ENCODE measurements at places on chromosomes 5 and 9.

DNA sequence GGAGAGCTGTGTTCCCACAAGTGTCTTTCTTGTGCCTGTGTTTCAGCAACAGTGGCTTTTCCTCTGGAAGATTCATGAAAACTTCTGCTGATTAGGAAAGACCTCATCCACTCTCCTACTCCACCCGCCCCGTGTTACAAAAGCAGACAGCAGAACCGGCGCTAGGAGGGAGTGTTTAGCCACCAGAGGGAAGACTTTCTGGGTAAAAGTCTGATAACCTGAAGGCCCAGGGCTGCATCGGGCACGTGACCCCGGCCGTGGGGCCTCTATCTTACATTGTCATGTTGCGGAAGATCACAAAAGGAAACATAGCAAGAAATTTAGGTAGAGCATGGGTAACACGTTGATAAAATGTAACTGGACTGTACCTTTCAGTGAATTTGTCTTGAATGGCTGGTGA is 32.0 kb upstream of the DMRT2 start:
- DNase-seq, result no peak

DNA sequence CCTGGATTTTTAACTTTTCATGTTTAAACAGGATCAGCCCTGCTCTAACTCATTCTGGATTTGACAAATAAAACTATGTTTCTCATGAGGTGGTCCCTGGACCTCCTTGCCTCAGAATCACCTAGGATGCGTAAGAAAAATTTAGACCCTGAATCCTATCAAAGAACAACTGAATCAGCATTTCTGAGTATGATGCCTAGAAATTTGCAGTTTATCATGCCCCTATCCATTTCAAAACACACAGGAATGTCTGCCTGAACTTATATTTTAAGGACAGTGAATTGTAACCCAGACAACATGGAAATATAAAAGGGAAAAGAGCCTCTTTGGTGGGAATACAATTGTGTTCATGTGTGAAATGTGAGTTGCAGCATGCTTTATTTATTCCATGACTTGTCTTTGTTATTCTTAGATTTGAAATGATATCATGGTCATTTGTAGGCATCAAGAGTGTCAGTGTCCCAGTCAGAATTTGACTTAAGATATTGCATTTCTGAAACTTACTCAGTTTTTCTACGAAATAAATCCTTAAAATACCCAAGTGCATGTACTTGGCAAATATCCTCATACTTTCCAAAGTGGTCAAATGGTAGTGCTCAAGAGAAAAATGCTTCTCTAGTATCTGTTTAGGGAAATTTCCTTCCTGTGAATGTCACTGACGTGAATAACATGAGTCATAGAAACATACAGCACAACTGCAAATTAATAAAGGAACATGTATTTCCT is 144.3 kb downstream of the GIN1 start:
- no peak for DNase-seq

DNA sequence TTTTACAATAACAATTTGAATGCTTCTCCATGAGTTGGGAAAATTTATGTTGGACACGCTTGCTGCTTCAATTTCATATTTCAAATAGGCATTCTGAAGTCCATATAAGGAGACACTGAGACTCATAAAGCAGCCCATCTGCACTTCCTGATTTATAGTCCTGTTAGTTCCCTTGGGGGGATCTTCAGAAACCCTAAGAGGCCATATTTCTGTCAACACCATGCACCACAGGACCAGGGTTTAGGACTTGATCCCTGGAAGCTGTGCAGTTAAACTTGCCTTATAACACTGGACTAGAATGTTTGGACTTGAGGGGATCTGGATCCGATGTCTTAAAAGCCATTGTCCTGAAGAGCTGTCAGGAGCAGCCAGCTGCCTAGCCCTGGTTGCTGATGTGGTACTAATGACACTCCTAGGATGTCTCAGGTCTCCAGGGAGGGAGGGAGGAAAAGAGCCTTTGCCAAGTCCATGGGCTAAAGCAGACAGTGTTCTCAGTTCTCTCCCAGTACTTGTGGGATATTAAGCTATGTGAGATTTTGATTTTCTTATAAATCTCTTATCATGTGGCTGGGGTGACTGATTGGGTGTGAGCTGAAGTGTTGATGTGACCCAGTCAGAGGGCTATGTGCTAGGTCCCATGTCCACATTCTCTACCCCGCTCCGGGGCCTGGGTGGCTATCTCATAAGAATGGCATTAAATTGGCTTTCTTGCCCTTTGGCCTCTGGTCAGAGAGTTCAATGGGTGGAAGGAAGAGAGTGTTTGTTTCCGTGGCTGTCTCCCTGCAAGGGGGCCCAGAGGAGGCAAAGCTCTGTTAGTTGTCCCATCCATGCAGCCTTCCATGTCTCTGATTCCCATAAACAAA is 399.8 kb downstream of the OSTF1 start:
- DNase-seq, result no peak

- DNase-seq, result no peak
Measured at GRCh38 chr9:4739587-4740387, 1.2 kb downstream of the AK3 start.

DNA sequence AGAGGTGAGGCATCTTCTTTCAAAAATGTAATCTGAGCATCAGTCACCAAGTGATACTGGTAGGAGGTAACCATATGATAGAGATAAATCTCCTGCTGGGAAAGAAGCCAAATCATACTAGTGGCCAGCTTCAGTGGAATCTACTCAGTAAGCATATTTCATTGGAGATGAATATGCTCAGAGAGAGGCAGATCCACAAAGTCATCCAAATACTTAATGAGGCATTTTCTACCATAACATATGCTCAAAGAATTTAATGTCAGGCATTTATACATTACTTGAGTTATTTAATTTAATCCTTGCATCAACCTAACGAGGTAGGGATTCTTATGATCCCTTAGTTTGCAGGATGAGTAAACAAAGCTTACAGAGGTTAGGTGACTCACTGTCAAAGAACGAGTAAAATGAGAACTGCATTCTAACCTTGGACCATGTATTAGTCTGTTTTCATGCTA is 50.9 kb upstream of the DMRTA1 start:
- DNase-seq, result no peak

DNA sequence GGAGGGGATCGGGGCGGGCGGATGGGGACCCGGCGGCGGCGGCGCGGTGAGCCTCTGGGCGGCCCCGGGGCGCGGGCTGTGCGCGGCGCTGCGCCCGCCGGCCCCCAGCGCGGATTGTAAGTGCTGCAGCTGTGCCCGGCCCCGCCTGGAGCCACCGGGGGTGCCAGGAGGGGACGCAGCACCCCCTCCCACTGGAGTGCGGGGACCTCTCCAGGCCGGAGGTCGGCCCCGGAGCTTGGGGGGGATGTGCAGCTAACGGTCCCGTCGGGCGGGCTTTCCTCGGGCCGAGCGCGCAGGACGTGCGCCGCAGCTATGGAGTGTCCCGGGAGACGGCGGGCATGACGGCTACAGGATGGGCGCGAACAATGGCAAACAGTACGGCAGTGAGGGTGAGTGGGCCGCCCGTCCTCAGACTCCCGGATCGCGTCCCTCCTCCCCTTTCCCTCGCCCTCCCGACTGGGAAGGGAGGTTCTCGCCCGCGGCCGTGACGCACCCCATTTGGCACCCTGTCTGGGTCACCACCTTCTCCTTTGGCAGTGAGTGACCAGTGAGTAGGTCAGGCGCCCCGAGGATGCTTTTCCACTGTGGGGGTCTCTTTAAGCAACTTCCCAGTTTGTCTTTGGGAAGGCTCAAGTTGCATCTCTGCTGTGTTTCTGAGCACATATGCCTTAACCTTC is 483 bp downstream of the FBXL7 start:
- no peak for DNase-seq

GRCh38 chr5:40240111-40240510 is 439.6 kb upstream of the PTGER4 start:
- DNase-seq, result peak; percentile 19

DNA sequence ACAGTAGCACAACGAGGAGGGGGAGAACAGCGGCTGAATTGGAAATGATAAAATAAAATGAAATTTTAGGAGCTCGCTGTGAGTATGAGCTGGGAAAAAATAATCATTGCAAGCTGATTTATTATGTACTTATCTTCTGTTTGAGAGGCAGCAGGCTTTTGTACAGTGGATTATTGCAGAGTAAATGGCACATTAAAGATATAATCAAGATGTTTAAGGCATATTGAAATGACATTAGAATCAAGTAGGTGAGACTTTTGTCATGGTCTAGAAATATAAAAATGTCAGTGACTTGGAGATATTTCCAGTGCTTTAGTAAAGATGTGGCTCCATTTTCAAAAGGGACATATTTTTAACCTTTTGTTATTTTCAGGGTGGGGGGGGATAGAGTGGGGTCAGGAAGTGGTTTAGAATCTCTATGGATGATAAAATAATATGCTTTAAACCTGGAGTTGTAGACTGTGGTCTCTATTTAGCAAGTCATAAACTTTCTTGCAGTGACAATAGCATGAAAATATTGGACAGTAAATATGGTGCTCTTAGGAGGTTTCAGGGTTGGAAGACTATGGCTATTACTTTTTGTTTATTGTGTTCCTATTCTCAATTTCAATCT is 46.8 kb downstream of the PTTG1 start:
- DNase-seq, result no peak

All from stimulated activated CD4-positive, alpha-beta T cell treated with anti-CD3 and anti-CD28 coated beads, TNF-alpha, amount 100 ng/mL, for 48 hours (primary cell).